ENCODE measurements at places on chromosomes 1 and 21.
A peak's percentile ranks its signal among the peaks of the same experiment; 100 is the strongest.

GRCh38 chr1:119626011-119626545, 22.0 kb downstream of the ZNF697 start:
- DNase-seq: no peak

- peak; percentile 81 for DNase-seq
Measured at GRCh38 chr1:162632217-162632666, at the start of gene DDR2. TSS of gene DDR2 (plus strand) at chr1:162632464. CDS start at chr1:162719064, 86,600 bp downstream.

- DNase-seq: no peak
Measured at GRCh38 chr21:37407719-37408420, 41.3 kb downstream of the DYRK1A start.

GRCh38 chr1:198788561-198789064, 149.8 kb downstream of the PTPRC start:
- peak; percentile 66 for DNase-seq

- no peak for DNase-seq
Measured at GRCh38 chr1:89844860-89845259, 24.0 kb downstream of the LRRC8D start.

- no peak for DNase-seq
Measured at GRCh38 chr1:22133247-22133930, 9.5 kb downstream of the WNT4 start.

GRCh38 chr1:211485480-211485857, 6.5 kb downstream of the RD3 start:
- no peak for DNase-seq

DNA sequence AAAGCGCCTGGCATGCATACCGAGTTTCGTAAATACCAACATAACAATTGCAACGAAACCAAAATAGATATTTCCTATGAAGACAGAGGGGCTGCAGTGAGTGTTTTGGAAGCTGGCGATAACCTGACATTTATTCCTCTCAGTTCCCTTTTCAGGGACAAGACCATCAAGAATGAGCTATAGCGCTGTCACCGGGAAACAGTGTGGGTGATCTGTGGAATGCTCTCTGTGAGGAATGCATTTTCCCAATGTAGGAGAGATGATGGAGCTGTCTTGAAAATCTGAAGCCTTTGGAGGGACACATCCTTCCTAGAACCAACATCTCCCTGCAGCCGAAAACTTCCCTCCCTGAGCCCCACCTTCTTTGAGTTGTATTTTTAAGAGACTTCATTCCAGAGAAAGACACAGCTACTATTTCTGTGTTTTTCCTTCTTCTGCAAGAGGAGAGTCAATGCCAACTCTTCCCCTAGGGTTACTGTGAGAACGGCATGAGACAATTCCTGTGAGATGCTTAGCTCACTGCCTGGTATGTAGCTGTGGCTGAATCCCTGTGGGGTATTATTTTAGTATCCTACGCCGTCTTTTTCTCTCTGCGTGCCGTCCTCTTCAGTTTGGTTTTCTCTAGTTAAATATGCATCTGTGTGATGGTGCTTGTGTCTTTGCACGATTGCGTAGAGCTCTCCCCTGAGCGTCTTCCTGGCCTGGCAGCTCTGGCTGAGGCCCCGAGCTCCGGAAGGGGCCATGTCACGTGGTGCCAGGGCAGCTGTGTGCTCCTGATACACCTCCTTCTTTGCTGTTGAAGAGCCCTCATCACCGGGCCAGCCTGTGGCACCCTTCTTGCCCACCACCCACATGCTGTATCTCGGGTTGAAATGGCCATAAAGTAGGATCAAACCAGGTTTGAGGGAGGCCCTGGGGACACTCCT, 45.2 kb downstream of the AJAP1 start:
- no peak for DNase-seq

DNA sequence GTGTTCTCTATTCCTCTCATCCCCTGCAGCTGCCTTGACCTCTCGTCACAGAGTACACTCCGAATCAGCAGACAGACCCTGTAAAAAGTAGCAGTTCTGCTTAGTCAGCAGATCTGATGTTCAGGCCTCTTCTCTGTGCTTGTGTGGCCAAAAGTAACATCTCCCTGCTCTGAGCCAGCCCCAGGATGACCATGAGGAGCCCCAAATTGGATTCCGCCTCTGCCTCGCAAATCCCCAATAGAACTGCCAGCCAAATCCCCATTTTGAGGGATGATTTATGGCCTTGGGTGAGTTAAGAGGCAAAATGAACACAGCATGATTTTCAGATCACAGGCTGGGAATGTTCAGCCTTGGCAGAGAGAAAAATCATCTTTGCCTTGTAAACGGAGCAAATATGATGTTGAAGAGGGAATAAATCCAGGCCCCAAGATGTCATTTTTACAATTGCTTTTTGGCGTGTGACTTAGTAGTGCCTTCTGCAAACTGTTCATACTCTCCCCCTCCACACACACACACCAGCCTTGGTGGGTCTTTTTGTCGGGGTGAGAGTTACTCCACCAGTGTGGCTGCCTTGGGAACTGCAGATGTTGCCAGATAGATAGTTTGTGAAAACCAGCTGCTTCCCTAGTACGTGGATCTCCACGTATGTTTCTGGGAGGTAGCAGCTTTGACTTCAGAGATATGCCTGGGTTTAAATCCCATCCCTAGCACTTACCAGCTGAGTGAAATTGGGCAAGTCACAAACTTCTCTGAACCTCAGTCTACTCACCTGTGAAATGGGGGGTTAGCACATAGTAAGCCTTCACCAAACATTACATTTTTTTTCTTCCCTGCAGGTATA, 77.8 kb downstream of the MAN1C1 start:
- no peak for DNase-seq

- no peak for DNase-seq
Measured at GRCh38 chr1:53661496-53661895, 77.5 kb downstream of the GLIS1 start.

DNA sequence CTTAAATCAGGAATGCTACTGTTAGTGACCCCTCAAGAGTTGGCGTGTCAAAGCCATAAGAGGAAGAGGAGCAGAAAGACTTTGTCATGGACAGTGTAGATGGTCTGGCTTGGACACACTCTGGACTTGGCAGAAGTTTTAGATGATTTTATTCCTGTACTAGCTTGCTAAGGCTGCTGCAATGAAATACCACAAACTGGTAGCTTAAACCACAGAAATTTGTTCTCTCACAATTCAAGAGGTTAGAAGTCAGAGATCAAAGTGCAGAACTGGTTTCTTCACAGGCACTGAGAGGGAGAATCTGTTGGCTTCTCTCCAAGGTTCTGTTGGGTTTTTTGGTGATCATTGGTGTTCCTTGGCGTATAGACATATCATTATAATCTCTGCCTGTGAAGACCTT, 869.8 kb upstream of the B3GALT2 start:
- DNase-seq: no peak

- DNase-seq: no peak
Measured at GRCh38 chr1:55959136-55959548, 620.2 kb downstream of the PLPP3 start.

DNA sequence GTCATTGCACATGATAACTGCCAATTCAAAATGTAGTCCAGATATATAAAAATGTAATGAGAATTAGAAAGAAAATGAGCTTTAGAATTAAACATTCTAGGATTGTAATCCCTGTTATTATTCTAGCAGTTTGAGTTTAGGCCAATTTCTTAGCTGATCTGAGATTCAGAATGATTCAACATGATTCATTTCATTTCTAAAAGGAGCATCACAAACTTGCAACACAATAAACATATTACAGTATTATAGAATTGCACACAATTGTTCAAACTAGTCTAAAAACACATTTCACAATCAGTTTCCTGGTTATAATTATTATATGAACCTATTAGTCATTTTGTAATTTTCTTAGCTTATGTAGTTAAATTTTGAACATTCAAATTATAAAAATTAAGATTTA, 43.3 kb upstream of the TSHB start:
- DNase-seq: no peak

- DNase-seq: no peak
Measured at GRCh38 chr1:210328032-210328745, 513 bp upstream of the HHAT start.

DNA sequence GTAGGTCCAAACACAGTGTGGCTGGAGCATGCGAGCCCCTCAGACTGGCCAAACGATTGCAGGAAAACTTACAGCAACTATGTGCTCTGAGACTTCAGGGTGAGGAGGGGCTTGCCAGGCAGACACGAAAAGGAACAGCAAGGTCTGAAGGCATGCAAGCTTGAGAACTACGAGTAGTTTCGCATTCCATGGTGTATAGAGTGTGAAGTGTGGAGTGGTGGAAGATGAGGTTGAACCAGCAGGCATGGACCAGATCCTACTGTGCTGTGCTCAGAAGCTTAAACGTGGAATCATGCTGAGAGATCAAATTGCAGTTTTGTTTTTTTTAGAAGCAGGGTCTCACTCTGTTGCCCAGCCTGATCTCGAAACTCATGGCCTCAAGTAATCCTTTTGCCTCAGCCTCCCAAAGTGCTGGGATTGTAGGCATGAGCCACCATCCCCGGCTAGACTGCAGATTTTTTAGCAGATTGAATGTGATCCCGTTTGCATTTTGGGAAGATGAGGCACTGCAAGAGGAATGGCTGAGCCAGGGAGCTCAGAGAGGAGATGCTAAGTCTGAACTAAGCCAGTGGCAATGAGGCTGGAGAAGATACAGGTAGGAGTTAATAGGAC, 5.1 kb upstream of the TFAP2E start:
- DNase-seq: no peak

DNA sequence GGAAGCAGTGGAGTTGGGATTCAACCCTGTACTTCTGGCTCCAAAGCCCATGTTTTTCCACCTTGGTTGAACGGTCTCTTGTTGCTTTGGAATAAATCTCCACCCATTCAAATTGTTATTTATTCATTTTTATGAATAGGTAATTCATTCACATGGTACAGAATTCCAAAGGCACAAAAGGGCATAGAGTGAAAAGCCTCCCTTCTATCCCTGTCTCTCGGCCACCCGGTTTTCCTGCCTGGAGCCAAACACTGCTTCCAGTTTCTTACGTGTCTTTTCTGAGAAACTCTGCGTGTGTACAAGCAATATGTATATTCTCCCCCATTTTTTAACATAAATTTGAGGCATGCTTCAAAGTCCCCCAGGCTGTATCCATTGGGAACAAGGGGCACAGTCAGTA, 3.9 kb downstream of the EXTL1 start:
- DNase-seq: no peak

GRCh38 chr1:232451506-232451905, 178.4 kb downstream of the SIPA1L2 start:
- no peak for DNase-seq

- DNase-seq: no peak
Measured at GRCh38 chr21:42022091-42022430, 11.9 kb upstream of the ZBTB21 start.

GRCh38 chr1:195053478-195053877, 1554.8 kb downstream of the KCNT2 start:
- no peak for DNase-seq

GRCh38 chr1:40857737-40858136, 4.4 kb downstream of the CITED4 start:
- no peak for DNase-seq

- DNase-seq: peak; percentile 14
Measured at GRCh38 chr1:115275216-115275615, 62.8 kb downstream of the NGF start.

- peak; percentile 11 for DNase-seq
Measured at GRCh38 chr21:34080710-34081109, 7.3 kb downstream of the MRPS6 start.

- no peak for DNase-seq
Measured at GRCh38 chr1:226625326-226625725, 76.8 kb downstream of the STUM start.

GRCh38 chr1:16094453-16095158, 21.2 kb upstream of the FAM131C start:
- no peak for DNase-seq

- peak; percentile 99 for DNase-seq
Measured at GRCh38 chr1:229507951-229508822, at the start of gene NUP133. TSS of gene NUP133 (minus strand) at chr1:229508341. CDS start at chr1:229508249, 92 bp downstream.

DNA sequence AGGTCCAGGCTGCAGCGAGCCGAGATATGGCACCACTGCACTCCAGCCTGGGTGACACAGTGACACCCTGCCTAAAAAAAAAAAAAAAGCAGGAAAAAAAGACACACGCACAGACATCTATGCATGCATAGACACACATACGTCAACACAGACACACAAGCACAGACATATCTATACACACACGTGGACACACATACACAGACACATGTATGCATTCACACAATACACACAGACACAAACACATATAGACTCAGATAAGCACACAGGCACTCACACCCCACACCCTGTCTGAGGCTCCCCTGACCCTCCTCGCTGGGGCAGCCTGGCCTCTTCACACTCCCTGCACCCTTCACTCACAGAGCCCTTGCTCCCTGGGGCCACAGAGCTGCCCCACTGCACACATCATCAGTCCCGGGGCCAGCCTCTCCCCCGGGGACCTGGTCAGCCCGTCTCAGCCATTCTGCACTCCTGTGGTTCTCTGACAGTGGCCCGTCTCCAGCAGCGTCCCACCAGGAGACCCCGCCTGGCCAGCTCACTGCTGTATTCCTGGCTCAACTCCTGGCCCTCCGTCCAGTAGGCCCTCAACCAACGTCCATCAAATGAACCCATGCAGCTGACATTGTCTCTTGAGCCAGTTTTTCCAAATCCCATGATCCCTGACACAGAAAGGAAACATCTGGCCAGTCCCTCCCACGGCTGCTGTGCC, 4.6 kb upstream of the PRKCZ start:
- DNase-seq: peak; percentile 11

- no peak for DNase-seq
Measured at GRCh38 chr1:24966724-24967346, 36.8 kb upstream of the RUNX3 start.

- no peak for DNase-seq
Measured at GRCh38 chr1:151143986-151144385, 2.4 kb downstream of the SEMA6C start.

All from endothelial cell of umbilical vein (primary cell).